NCI-H187 (cell line): ENCODE measurements at places on chromosomes 2 and 18.
A peak's percentile ranks its signal among the peaks of the same experiment; 100 is the strongest.

DNA sequence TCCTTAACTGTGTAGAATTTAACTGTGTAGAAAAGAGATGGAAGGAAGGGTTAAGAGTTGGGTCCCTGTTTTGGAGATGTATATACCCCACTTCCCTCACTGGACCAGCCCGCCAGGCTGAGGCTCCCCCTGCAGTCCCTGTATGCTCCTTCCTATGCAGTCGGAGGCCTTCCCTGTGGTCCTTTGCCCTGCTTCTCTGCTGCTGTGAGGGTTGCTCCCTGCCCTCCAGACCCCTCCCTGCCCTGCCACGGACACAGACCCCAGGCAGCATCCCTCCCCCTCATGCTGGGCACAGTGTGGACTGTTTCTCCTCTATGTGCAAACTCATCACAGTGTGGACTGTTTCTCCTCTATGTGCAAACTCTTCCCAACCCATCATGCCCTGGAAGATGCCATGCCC lies 88.7 kb downstream of the TGOLN2 start:
- no peak for DNase-seq

GRCh38 chr2:215705771-215706361 lies 270.0 kb upstream of the FN1 start:
- no peak for DNase-seq

- DNase-seq = no peak
Measured at GRCh38 chr2:136871424-136871823, 106.1 kb downstream of the THSD7B start.

DNA sequence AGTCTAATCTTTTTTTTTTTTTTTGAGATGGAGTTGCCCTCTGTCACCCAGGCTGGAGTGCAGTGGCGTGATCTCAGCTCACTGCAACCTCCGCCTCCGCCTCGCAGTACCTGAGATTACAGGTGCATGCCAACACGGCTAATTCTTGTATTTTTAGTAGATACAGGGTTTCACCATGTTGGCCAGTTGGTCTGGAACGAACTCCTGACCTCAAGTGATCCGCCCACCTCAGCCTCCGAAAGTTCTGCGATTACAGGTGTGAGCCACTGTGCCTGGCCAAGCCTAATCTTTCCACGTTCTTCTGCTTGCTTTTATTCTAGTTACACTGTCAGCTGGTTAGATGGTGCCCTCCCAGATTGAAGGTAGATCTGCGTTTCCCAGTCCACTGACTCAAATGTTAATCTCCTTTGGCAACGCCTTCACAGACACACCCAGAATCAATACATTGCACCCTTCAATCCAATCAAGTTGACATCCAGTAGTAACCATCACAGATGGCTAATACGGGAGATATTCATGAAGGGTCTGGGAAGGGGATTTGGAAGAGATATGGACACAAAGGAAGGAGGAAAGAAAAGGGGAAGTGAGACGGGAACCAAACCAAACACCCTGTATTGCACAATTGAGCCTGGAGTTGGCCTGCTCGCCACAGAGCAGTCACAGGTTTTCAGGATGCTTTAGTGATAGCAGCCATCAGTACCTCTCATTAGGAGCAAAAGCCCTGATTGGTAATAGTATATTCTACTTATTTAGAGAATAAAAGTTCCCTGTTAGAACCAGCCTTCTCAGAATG lies 229.8 kb downstream of the PIK3C3 start:
- no peak for DNase-seq

DNA sequence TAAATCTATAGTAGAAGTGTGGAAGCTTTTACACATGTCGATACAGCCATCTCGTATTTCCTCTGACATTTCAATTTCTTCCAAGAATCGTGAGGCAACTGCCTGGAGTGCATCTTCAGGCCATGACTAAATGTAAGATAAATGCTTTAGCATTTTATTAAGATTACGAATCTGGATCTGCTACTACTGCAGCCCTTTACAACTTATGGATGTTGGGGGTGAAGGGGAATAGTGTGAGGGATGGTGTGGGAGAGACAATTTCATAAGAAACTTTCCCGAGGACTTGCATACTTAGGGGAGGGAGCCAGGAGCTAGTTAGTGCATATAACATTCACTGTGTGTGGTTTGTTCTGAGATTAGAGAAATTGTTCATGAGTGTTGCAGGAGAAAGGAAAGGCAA lies 204.8 kb downstream of the SLC39A10 start:
- no peak for DNase-seq

DNA sequence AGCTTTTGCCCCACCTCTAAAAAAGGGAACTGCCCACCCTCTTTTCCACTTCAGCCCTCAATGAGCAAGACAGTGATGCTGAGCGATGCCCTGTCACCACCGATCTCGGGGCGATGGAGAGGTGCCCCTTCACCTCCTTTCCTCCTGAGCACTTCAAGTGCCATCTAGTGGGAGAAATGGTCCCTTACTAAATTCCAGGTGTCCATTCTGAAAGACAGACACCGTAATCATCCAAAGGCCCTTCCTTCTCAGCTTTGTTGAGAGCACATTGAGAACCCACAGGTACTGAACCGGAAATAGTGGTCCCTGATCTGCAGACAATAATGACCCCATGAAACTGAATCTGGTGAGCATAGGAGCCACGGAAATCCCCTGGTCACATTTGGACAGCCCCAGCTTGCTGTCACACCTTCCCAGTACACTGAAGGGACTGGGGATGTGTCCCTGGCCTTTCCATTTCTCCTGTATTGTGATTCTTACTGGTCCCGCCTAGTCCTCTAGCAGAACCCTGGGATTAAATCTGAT lies 38.5 kb downstream of the KCTD18 start:
- no peak for DNase-seq

GRCh38 chr18:12393998-12394397 lies 13.7 kb upstream of the PRELID3A start:
- DNase-seq = no peak

DNA sequence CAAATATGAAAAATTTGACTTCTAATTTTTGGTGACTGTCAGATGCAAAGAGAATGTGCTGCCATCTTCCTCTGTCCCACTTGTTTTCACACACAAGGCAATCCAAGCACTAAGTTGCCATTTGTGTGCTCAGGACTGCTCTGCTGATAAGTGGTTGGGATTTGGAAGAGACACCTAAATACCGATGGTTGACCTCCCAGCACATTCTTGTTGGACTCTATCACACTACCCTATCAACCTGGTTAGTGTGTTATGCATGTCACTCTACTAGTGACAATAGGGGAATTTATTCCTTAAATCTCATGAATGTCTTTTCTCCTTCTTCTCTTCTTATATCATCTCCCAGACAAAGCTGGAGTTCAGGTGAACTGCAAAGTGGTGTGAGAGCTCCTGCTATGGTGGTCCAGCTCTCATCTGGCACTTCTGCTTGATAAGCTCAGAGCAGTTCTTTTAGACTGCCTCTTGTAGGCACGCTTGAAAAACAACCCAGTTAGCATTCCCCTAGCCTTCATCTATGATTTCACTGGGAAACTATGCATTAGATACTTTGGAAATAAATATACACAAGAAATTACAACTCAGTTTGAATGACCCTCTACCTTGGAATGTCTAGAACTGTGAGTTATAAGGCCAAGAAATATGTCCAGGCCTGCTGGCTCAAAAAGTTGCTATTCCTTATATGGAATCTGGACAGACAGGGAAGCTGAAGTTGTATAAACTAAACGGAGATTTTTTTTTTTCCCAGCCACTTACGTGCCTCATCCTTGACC lies 404.8 kb downstream of the MEIS1 start:
- no peak for DNase-seq

GRCh38 chr2:58764338-58765104 lies 523.4 kb upstream of the FANCL start:
- DNase-seq = no peak

DNA sequence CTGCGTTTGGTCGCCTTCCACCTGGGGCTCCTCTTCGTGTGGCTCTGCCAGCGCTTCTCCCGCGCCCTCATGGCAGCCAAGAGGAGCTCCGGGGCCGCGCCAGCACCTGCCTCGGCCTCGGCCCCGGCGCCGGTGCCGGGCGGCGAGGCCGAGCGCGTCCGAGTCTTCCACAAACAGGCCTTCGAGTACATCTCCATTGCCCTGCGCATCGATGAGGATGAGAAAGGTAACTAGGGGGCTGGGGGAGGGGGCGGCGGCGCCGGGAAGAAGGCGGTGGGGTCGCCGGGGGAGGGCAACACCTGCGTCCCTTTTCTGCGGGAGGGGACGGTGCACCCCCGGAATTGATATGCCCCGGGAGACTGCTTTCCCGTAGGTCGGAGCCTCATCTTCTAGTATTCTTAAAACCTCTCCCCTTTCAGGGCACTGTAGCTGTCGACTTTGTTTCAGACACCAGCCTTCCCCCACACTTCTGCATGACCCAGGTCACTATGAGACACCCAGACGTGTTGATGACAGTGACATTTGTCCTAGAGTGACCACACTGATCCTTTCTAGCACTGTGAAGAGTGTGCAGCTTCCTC lies 755 bp downstream of the SPAST start:
- DNase-seq = no peak

GRCh38 chr18:38575023-38575422 lies 1009.4 kb upstream of the CELF4 start:
- DNase-seq = no peak

- DNase-seq = no peak
Measured at GRCh38 chr2:225072444-225072843, 30.2 kb upstream of the DOCK10 start.

DNA sequence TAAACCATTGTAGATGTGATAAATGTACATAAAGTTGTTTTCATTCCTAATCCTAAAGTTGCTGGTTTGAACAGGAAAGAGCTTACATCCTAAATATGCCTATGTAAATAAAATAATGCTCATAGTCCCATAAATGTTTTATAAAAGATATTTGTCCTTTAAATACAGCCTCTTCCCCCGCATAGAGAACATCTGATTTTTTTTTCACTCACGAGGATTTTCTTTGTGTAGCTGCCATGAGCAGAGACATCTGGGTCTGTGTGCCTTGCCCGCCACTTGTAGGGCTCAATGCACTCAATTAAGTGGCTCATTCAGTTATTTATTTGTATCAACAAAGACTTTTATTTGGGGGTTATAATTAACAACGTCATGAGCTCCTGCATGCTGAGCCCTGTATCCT lies 72.8 kb downstream of the SOWAHC start:
- no peak for DNase-seq

DNA sequence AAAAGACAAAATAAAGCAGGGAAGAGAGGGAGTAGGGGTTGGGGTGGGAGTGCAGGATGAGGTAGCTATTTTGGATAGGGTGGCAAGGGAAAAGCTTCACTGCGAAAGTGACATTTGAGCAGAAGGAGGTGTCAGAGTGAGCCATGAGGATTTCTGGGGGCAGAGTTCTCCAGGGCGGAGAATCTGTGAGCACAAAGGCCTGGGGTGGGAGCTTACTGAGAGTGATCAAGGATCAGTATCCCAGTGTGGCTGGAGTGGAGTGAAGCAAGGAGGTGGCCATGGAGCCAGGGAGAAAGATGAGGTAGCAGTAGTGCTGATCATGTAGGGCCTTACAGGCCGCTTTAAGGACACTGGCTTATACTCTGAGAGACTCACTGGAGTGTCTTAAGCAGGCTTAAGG lies 210.9 kb upstream of the FOSL2 start:
- no peak for DNase-seq

DNA sequence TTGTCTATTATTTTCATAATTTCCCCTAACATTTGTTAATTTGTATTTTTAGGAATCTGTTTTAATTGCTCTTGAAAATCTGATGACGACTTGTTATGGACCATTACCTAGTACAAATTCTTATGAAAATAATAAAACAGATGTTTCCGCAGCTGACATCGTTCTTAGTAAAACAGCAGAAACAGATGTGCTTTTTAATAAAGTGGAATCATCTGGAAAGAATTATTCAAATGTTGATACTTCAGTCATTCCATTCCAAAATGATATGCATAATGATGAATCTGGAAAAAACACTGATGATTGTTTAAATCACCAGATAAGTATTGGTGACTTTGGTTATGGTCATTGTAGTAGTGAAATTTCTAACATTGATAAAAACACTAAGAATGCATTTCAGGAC lies 69.9 kb downstream of the PMS1 start:
- no peak for DNase-seq

- no peak for DNase-seq
Measured at GRCh38 chr2:57407772-57408201, 638.8 kb upstream of the VRK2 start.

- DNase-seq = no peak
Measured at GRCh38 chr18:12065397-12065796, 28.2 kb upstream of the ANKRD62 start.

GRCh38 chr2:235698028-235698427 lies 204.2 kb downstream of the AGAP1 start:
- DNase-seq = no peak

DNA sequence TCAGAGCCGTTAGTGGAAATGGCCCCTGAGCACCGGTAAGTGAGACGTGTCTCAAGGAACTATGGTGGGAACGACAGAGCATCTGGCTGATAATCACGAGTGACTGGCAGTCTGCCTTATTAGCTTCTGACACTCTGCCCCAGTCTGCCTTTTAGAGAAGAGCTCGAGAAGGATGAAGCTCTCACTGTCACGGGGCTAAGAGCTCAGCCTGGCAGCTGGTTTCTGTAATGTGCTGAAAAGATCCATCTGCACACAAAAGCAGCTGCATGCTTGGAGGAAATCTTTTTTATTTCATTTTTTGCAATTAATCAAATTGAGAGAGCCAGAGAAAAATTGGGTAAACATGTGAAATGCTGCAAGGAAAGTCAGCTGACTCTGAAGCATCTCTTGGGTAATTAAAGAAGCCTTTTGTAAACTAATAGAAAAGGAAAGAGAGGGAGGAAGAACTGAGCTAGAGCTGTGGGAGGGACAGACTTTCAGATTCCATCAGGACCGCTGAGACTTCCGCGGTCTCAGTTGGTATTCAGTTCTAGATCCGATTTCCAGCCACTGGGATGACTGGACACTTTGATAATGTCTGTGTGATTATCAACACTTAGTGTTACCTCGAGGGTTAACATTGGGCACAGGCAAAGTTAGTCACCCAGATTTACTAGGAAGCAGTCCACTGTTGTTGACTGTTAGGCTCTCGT lies 24.4 kb downstream of the MBP start:
- no peak for DNase-seq

DNA sequence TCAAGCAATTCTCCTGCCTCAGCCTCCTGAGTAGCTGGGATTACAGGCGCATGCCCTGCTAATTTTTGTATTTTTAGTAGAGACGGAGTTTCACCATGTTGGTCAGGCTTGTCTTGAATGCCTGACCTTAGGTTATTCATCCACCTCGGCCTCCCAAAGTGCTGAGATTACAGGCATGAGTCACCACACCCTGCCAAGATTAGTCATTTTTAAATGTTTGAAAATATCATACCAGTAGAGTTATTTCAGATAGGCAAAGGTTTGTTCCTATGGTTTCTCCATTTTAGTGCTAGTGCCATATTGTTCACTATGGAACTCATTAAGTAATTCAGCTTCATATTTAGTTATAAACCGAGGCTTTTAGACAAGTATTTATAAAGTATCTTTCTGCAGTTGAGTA lies 52.3 kb downstream of the HIBCH start:
- DNase-seq = no peak

GRCh38 chr18:69599377-69599776 lies 198.7 kb downstream of the DOK6 start:
- peak; percentile 64 for DNase-seq

GRCh38 chr2:19993731-19994130 lies 3.8 kb upstream of the WDR35 start:
- no peak for DNase-seq

GRCh38 chr18:76604935-76605240 lies 109.8 kb upstream of the ZNF516 start:
- no peak for DNase-seq
